NCI-H774 (cell line): ENCODE measurements at places on chromosomes 7 and 10.

DNA sequence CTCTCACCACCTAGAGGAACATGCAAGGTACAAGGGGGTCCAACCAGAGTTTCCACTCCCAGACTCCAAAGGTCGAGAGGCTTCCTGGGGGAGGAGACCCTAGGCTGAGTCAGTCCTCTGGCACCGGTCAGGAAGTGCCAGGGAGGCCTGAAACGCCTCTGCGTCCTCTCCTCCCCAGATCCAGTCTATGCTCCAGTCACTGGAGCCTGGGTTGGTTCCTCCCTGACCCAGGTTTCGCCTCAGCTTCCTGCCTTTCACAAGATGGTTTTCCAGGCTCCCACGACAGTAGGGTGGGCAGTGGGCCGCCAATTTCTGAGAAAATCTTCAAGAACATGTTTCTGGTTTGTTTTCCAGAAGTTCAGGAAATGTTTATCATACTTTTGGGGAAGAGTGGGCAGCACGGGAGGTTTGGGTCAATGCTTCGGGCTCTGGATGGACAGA is 30.0 kb downstream of the DUSP5 start:
- no peak for DNase-seq

- no peak for DNase-seq
Measured at GRCh38 chr7:2242541-2243429, 759 bp downstream of the NUDT1 start.

DNA sequence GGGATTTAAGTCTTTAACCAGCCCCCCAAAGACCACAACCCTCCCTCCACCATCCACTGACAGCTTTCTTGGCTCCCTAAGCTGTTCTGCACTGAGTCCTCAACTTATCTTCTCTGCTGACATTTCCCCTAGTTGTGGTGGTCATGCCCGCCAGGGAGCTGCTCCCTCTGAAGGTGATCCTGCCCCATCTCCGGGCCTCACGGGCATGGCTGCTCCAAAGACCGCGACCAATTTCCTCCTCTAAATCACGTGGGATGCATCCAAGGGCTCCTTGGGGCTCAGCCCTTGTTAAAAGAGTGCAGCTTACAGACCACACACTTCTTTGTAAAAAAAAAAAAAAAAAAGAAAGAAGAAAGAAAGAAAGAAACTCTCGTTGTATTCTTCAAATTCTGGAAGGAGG is 27.1 kb upstream of the KLF6 start:
- DNase-seq = no peak

GRCh38 chr10:99926925-99927720 is 82.6 kb downstream of the DNMBP start:
- no peak for DNase-seq

DNA sequence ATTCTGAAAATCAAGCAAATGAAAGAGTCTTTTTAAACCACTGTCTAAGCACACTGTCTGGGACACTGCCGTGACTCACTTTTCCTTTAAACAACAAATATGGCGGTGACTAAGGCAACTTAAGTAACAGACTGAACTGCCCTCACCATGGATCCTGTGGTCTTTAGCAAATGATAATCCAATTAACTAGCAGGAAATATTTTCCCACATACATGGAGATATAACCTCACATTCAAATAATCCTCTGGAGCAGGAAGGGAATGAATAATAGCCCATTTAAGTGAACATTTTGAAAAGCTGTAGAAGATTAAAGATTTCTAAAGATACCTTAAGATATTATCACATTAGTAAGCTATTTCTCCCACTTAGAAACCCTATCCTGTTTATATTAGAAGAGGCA is 40.3 kb upstream of the LRRC17 start:
- no peak for DNase-seq

DNA sequence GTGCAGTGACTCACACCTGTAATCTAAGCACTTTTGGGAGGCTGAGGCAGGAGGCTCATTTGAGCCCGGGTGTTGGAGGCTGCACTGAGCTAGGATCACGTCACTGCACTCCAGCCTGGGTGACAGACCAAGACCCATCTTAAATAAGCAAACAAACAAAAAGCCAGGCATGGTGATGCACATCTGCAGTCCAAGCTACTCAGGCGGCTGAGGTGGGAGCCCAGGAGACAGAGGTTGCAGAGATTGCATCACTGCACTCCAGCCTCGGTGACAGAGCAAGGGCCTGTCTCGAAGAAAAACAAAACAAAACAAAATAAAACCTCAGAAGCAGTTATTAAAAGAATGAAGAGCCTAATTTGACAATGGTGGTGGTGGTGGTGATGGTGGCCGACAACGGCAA is 132.5 kb downstream of the PARD3 start:
- no peak for DNase-seq
